ENCODE measurements at places on chromosomes 13 and 19. TPM values are rescaled to one million over a fixed set of nuclear protein-coding genes. Genes with fewer than 3 reads are reported as not detected.

The CBLC gene
- total RNA-seq, result 0.07 TPM

The PEAK3 gene
- not detected for total RNA-seq

The SLC7A9 gene
- not detected for total RNA-seq

The GZMM gene
- not detected for total RNA-seq

The KIR2DL1 gene
- total RNA-seq, result not detected

The SLITRK6 gene
- not detected for total RNA-seq

The PPAN gene
- total RNA-seq, result 41.2 TPM

The SPACA4 gene
- not detected for total RNA-seq

The ZNF675 gene
- 8.7 TPM for total RNA-seq

The DCT gene
- total RNA-seq, result not detected

The SIGLEC6 gene
- total RNA-seq, result not detected

The KISS1R gene
- total RNA-seq, result not detected

The CACNA1A gene
- total RNA-seq, result 0.07 TPM

The C13orf42 gene
- total RNA-seq, result not detected

The OVOL3 gene
- total RNA-seq, result not detected

The BRME1 gene
- total RNA-seq, result 0.73 TPM

The WDR62 gene
- total RNA-seq, result 7.5 TPM

The MAB21L1 gene
- total RNA-seq, result not detected

The DPY19L3 gene
- total RNA-seq, result 22.2 TPM

The CGB5 gene
- total RNA-seq, result not detected

The SGCG gene
- 0.07 TPM for total RNA-seq

The TMC4 gene
- total RNA-seq, result 0.86 TPM

The WDR88 gene
- total RNA-seq, result 0.14 TPM
